Stimulated activated naive B cell treated with anti-CD40 and anti-IgM and Interleukin-4, amounts not matched to agents 10 μg/mL and 1 μg/mL and 100 μg/mL, for 72 hours (primary cell): ENCODE measurements at places on chromosomes 3 and 15.

- H3K27ac ChIP-seq, result no peak overlapping the region
- H3K4me3 ChIP-seq, result no peak overlapping the region
- H3K4me1 ChIP-seq, result peaks cover 15% of the 10 kb centered on the region
These were observed 319.1 kb downstream of the OXSM start for GRCh38 chr3:26108846-26109489.

DNA sequence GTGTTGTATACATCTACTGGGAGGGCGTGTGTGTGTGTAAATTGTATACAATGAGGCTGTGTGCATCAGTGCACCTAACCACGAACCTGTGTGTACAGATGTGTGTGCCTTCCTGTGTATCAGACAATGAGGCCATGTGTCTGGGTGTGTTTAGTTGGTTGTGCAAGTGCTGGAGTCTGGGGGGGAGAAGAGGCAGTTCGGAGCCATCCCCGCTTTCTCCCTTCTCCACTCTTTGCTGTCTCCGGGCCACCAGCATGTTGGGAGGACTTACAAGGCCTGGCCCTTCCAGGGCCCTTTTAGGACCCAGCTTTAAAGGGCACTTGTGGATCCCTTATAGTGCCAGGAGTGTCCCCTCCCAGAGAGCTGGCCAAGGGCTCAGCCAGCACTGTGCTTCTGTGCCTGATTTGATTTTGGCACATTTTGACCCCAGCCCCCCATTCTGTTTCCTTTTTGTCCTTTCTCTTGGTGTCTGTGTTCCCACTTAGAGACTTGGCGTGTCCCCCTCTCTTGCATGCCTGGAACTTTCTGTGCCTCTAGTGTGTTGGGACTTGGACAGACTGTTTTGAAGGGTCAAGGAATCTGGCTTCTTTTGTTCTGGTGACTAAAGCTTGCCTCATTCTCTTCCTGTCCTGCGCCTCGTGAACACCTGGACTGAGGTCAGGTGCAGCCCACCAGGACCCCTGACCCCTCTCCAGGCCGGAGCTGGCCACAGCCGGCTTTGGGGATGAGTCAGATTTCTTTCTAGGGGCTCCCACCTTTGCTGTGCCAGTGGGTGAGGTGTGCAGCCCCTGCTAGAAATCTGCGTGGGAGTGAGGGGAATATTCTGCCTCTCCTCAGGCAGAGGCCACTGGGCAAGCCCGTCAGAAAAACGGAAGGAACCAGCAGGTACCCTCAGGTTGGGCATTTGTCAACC is 1.5 kb downstream of the CTDSPL start:
- H3K36me3 ChIP-seq, result no peaks in the 10 kb centered on the region
- H3K27ac ChIP-seq, result no peak overlapping the region
- no peak overlapping the region for H3K4me3 ChIP-seq
- peaks cover 16% of the 10 kb centered on the region for H3K4me1 ChIP-seq

DNA sequence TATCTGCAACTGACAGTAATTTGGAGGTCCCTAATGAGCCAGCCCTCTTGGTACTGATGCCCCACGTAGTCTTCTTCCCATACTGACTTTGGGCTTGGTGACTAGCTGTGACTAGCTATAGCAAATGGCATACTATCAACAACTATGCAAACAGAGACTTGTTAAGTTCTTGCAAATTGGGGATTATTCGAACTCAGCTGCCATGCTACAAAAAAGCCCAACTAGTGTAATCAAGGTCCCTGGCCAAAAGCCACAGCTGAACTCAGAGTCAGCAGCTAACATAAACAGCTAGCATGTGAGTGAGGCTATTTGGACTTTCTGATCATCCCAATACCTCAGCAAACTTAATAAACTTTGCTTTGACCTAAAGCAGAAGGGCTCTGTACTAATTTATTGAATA is 121.2 kb upstream of the PLXND1 start:
- H3K27ac ChIP-seq, result no peak overlapping the region
- peaks cover 2% of the 10 kb centered on the region for H3K4me1 ChIP-seq
- no peaks in the 10 kb centered on the region for H3K36me3 ChIP-seq
- no peak for DNase-seq
- no peak overlapping the region for H3K4me3 ChIP-seq
- H3K27me3 ChIP-seq, result no peaks in the 10 kb centered on the region

- no peak for DNase-seq
- H3K27me3 ChIP-seq, result peaks cover 14% of the 10 kb centered on the region
- H3K36me3 ChIP-seq, result no peaks in the 10 kb centered on the region
- H3K4me3 ChIP-seq, result no peak overlapping the region
These were observed 139.1 kb downstream of the NSMCE3 start for GRCh38 chr15:29130476-29130875.

GRCh38 chr3:124372775-124373174 is 357.5 kb upstream of the UMPS start:
- peaks cover 25% of the 10 kb centered on the region for H3K27me3 ChIP-seq
- no peak for DNase-seq
- no peaks in the 10 kb centered on the region for H3K36me3 ChIP-seq
- H3K4me1 ChIP-seq, result no peaks in the 10 kb centered on the region

GRCh38 chr3:4825436-4826236 is 153.6 kb upstream of the BHLHE40 start:
- no peaks in the 10 kb centered on the region for H3K27me3 ChIP-seq
- H3K4me3 ChIP-seq, result peak overlapping the region; percentile 54
- peak; percentile 39 for DNase-seq

- no peak overlapping the region for H3K4me3 ChIP-seq
- H3K27ac ChIP-seq, result no peak overlapping the region
- H3K36me3 ChIP-seq, result no peaks in the 10 kb centered on the region
- H3K4me1 ChIP-seq, result no peaks in the 10 kb centered on the region
- no peaks in the 10 kb centered on the region for H3K27me3 ChIP-seq
These were observed 356.0 kb downstream of the ZPLD1 start for GRCh38 chr3:102790747-102791325.

DNA sequence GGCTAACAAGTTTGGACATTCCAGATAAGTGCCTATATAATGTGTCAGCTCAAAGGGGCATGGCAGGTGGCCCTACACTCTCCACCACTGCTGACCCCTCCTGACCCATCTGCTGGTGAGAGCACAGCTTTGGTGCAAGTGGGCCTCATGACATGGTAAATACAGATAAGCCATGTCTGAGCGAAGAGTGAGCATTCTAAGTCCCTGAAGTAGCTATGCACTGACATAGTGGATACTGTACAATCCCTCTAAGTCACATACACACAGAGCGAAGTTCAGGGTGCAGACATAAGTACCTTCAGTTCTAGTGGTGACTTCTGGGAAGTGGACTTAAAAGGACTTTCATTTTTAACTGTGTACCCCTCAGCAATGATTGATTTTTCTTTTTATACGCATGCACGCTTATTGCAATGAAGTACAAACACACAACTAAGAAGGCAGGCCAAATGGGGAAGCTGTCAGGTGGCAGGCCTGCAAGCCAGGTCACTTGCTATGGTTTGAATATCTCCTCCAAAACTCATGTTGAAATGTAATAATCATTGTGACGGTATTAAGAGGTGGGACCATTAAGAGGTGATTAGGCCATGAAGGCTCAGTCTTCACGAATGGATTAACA is 41.5 kb downstream of the TBC1D2B start:
- H3K4me3 ChIP-seq, result no peak overlapping the region
- H3K27me3 ChIP-seq, result no peaks in the 10 kb centered on the region
- peaks cover 77% of the 10 kb centered on the region for H3K4me1 ChIP-seq
- no peak overlapping the region for H3K27ac ChIP-seq
- H3K36me3 ChIP-seq, result peaks cover 28% of the 10 kb centered on the region
- no peak for DNase-seq

GRCh38 chr3:147458995-147459704 is 50.0 kb downstream of the ZIC1 start:
- H3K27me3 ChIP-seq, result no peaks in the 10 kb centered on the region
- H3K36me3 ChIP-seq, result no peaks in the 10 kb centered on the region
- no peak for DNase-seq
- H3K4me1 ChIP-seq, result no peaks in the 10 kb centered on the region

DNA sequence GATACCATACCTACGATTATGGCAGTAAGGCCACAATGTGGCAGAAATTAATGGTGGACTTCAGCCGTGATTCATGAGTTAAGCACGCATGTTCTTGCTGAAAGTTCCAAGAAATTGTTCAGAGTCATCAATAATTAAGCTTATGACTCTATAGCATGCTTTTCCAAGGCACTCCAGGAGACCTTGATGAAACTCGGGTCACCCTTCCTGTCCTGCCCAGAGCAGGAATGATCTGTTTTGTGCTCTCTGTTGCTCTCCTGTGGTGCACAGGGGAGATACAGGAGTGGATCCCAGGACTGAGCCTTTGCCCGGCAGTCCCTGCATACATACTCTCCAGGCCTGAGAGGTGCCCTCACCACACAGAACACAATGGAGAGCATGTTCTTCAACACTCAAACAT is 141.6 kb upstream of the SLC2A2 start:
- H3K36me3 ChIP-seq, result no peaks in the 10 kb centered on the region
- no peak overlapping the region for H3K27ac ChIP-seq
- H3K27me3 ChIP-seq, result no peaks in the 10 kb centered on the region
- DNase-seq, result no peak

- H3K36me3 ChIP-seq, result no peaks in the 10 kb centered on the region
- H3K27me3 ChIP-seq, result no peaks in the 10 kb centered on the region
- no peaks in the 10 kb centered on the region for H3K4me1 ChIP-seq
- no peak overlapping the region for H3K4me3 ChIP-seq
- no peak for DNase-seq
- H3K27ac ChIP-seq, result no peak overlapping the region
These were observed 206.0 kb upstream of the WNT5A start for GRCh38 chr3:55692957-55693558.

- peaks cover 16% of the 10 kb centered on the region for H3K36me3 ChIP-seq
- no peak for DNase-seq
- no peaks in the 10 kb centered on the region for H3K27me3 ChIP-seq
- H3K4me1 ChIP-seq, result peaks cover 13% of the 10 kb centered on the region
- peak overlapping the region; percentile 73 for H3K27ac ChIP-seq
- H3K4me3 ChIP-seq, result no peak overlapping the region
These were observed 54.4 kb downstream of the PGPEP1L start for GRCh38 chr15:98953000-98953787.
